ENCODE measurements at places on chromosomes 6 and 20.

DNA sequence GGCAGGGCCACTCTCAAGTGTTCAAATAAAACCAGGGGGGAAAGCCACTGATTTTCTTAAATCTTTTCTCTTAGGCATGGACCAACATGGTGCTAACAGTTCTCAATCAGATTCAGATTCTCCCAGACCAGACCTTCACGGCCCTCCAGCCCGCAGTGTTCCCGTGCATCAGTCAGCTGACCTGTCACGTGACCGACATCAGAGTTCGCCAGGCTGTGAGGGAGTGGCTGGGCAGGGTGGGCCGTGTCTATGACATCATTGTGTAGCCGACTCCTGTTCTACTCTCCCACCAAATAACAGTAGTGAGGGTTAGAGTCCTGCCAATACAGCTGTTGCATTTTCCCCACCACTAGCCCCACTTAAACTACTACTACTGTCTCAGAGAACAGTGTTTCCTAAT, 41.5 kb upstream of the SMIM28 start:
- no peak for DNase-seq

DNA sequence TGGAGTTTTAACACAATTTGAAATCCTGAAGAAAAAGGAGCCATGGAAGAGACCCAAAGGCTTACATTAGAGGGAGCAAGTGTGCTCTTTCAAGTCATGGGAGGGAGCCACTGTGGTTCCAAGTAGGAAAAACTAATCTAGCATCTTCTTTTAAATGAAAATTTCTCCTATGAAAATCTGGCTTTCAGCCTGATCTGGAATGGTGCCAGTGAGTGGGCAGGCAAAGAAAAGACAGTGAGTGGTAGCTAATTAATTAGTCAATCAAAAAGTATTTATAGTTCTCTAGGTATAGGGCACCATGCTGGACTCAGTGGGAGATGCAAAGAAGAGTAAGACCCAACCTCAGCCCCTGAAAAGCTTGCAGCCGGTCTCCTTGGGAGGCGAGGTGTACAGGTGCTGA, 21.9 kb downstream of the CAP2 start:
- DNase-seq, result no peak

DNA sequence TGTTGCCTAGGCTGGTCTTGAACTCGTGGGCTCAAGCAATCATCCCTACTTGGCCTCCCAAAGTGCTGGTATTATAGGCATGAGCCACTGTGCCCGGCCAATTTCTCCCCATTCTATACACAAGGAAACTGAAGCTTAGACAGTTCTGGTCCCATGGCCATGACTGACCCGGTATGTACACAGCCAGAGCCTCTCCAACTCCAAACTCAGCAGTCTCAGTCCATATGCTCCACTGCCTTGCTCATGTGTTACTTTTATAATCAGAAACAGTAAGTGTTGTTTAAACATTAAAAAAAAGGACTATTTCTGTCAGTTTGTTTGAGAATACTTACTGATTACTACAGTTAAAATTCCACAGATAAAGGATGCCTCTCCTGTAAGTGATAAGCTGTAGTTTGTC, 50.6 kb downstream of the RNF24 start:
- DNase-seq, result no peak

DNA sequence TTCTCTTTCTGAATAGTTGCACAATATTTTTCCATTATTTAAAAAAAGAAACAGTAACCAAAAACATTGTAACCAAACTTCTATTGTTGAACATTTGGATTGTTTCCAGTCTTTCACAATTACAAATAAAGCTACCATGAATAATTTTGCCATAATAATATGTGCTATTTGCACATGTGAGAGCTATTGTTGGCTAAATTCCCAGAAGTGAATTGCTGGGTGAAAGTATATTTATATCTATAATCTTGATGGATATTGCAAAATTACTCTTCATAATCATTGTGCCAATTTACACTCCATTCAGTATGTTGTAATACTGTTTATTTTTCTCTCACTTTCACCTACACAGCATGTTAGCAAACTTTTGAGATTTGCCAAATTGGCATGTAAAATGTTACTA, 36.6 kb upstream of the SLC22A16 start:
- DNase-seq, result no peak

GRCh38 chr20:58877976-58878360, 25.5 kb downstream of the GNAS start:
- DNase-seq, result no peak

DNA sequence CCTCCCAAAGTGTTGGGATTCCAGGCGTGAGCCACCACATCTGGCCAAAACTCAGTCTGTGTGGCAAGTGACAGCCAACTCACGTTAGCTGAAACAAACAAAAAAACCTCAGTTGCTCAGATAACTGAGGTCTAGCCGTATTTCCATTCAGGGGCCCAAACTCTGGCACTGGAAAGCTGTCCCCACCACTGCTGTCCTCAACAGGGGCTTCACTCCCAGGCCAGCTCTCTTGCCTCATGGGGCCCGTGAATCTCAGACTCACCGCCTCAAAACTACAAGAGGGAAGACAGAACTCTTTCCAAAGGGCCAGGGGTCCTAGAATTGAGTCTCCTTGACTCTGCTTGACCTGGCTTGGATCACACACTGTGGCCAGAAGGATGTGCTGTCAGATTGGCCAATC, 7.4 kb downstream of the TTPAL start:
- DNase-seq, result no peak

DNA sequence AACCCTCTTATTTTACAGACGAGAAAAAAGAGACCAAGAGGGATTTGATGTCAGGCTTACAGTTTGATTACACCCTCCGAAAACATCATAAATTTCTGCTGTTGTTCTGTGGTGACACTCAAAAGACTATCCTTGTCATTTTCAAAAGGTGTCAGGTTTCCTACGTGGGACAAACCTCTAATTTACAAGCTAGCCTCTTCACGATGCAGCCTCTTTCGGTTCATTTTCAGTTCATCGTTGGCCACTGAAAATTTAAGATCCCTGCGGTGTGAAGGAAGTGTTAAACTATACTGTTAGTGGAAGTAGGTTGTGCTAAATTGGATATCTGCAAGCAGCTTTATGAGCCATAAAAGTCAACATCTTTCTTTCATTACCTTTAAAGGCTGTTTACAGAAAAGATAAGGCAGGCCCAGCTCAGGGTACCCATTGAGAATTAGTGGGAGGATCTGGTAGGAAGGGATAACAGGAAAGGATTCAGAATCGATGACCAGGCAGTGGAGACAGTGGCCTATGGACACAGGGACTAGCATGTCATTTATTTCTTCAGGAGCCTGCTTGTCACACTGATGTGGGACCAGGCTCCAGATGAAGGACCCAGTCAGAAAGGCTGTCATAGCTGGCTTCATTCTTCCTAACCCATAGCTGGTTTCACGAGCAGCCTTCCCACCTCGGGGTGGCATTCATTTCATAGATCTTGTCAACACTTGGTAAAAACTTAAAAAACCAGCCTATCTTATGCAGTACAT, 329.1 kb upstream of the SOX4 start:
- DNase-seq, result peak; percentile 55

- no peak for DNase-seq
Measured at GRCh38 chr6:161143663-161144430, 130.0 kb downstream of the AGPAT4 start.

DNA sequence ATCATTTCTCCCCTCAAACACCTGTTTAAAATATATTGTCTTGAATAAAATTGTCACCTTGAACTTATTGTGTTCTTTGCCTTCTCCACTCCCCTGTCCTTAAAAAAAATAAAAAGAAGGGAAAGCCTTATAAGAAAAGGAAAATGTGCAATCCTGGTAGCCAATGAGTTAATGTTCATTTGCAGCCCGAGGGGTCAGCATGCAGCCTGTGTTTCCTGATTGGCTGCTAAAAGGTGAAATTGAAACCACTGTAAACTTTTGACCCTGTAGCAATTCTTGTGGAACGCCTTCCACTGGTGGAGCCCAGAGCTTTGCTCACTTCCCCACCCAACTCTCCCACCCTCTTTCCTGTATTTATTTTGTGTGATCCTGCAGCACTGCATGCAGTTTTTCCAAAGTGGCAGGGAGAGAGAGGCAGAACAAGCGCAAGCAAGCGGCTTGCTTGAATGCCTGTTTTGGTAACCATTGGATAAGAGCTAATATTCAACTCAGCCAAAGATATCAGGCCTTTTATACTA, 74.9 kb downstream of the NCOA3 start:
- peak; percentile 64 for DNase-seq

- no peak for DNase-seq
Measured at GRCh38 chr6:164086076-164086887, 671.8 kb downstream of the QKI start.

- DNase-seq, result no peak
Measured at GRCh38 chr6:92109256-92109655, 1310.1 kb downstream of the EPHA7 start.

DNA sequence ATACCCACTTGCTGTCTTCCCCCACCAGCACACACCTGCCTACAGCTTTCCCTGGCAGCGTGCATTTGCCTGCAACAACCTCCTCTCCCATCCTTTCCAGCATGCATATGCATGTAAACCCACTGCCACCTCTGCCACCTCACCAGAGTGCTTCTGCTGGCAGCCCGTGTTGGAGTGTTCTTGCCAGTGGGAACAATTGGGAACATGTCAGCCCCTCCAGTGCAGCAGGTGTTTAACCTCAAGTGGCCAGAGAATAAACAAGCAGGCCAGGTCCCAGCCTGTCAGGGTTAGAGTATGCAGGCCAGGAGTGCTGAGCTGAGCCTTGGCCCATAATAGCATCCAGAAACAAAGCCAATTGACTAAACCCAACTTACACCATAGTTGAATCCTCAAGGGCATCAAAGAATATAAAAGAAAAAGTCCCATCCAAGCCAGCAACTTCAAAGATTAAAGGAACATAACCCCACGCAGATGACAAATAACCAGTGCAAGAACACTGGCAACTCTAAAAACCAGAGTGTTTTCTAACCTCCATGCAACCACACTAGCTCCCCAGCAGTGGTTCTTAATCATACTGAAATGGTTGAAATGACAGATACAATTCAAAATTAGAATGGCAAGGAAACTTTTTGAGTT, 1212.1 kb upstream of the CITED2 start:
- peak; percentile 46 for DNase-seq

GRCh38 chr20:46709459-46710152, at the start of gene SLC2A10:
Gene SLC2A10, plus strand, starts transcription at chr20:46709649. Its CDS starts 88 bp downstream, at chr20:46709737.
- DNase-seq, result peak; percentile 18

DNA sequence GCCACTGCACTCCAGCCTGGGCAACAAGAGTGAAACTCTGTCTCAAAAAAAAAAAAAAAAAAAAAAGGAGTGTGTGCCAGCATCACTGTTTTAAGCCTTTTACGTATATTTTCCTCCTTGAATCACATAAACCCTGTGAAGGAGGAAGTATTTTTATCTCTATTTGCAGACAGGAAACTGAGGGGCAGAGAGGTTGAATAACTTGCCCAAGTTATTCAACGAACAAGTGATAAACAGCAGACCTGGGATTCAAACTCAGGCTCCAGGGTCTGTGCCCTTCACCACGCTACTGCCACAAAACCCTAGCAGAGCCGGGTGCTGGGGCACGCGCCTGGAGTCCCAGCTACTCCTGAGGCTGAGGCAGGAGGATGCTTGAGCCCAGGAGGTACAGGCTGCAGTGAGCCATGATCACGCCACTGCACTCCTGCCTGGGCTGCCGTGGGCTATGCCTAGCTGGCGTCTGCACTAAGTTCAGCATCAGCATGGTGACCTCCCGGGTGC, 9.4 kb upstream of the AVP start:
- no peak for DNase-seq

DNA sequence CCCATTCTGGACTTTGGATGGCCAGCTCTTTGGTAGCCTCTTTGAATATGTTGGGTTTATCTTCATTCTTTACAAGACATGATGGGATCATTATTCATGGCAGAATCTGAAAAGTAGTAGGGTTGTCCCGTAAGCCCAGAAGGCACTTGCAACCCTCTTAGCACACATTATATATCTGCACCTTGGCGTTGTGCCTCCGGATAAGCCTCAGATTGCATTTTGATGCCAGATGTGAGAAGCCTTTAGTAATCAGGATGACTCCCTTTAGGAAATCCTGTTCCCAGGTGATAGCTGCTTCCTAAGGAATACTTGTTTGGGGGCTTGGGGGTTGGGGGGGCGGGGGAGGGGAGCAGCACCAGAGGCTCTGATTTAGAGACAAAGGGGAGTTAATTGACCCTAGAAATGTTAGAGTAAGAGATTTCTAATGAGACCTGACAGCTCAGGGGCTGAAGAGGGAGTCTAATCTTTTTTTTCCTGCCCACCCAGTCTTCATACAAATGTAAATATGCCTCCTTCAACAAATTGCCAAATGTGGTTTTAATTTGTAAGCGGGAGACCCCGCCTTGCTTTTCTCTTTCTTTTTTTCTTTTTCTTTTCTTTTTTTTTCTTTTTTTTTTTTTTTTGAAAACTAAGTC, 55.1 kb downstream of the JAG1 start:
- DNase-seq, result no peak

- no peak for DNase-seq
Measured at GRCh38 chr6:157305670-157306653, 17.4 kb downstream of the TMEM242 start.

All from NCI-H510A (cell line).